Dermis microvascular lymphatic vessel endothelial cell (primary cell): ENCODE measurements at places on chromosomes 3 and 15.

DNA sequence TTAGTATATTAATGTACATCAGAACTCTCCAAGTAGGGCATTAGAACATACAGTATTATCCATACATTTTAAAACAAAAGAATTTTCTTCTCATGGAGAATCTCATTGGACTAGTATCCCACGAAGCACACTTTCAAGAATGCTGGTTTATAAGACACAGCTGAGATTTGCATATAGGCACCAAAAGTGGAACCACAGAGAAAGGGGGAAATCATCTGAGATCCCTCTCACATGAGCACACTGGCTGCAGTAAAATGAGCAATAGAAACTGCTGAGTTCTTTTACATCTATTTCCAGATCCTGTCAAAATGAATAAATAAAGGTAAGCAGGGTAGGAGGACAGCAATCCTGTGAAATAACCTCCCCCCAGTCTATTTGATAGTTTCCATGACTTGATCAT, 665.3 kb downstream of the FHIT start:
- no peak for DNase-seq

DNA sequence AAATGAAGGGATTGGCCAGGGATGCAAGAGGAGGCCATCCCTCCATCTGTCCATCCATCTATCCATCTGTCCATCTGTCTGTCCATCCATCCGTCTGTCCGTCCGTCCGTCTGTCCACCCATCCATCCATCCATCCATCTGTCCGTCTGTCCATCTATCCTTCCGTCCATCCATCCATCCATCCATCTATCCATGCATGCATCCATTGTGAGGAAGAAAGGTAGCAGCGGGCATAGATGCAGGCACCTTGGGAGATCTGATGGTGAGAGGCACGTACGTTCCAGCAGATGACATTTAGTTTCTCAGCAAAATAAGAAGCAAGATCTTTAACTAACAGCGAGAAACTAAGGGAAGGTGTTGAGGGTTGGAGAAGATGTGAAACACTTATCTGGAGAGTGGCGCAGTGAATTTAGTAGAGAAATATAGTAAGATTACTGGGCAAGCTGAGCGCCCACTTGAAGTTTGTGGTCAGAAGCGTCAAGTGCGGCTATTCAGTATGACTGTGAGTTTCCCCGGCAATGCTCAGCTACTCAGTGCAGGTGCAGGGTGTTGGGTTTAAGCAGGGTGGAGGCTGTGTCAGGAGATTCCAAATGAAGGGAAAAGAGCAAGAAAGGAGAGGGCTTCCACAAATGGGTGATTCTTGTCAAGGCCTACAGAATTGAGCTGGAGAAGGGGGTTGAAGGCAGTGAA, 22.4 kb upstream of the SRP14 start:
- DNase-seq = no peak

DNA sequence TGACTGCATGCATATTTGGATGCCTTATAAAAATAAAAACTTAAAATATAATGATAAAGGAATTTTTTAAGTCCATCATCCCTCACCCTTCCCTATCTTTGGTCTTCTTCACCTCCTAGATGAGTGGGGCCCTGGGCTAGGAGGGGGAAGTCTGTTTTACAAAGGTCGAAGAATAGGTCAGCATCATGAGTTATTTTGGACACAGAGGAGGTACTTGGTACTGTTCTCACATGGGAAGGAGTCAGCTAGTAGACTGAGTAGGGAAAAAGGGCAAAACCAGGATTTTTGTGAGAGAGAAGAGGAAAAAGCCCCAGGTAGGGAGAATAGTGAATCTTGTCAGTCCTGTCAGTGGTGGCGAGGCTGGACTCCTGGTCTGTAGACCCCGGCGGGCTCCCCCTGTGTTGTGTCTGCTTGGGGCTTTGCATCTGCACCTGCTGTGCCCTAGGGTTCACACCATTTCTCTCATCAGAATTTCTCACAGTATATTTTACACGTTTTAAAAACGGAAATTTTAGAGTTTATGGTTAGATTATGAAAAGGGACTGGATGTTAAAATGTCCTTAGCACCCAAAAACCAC, 17.2 kb downstream of the GCSAM start:
- DNase-seq = no peak

DNA sequence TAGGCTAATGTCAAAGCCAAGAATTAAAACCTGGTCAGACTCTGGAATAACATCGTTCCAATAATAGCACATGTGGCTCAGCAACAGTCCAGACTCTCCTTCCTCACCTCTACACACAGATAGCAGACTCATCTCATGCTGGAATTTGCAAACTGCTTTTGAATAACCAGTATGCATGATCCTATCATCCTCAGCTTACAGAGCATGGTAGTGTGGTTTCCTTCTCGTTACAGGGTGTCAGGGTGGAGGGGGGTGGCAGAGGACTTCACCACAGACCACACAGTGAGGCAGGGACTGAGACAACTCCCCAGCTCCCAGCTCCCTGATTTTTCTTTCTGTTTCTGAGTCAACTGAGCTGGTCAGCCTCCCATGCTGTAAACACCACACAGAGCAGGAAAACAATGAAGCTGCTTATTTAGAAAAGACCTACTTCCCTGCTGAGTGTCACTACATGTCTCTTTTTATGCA, 101.6 kb downstream of the RPL22L1 start:
- no peak for DNase-seq

DNA sequence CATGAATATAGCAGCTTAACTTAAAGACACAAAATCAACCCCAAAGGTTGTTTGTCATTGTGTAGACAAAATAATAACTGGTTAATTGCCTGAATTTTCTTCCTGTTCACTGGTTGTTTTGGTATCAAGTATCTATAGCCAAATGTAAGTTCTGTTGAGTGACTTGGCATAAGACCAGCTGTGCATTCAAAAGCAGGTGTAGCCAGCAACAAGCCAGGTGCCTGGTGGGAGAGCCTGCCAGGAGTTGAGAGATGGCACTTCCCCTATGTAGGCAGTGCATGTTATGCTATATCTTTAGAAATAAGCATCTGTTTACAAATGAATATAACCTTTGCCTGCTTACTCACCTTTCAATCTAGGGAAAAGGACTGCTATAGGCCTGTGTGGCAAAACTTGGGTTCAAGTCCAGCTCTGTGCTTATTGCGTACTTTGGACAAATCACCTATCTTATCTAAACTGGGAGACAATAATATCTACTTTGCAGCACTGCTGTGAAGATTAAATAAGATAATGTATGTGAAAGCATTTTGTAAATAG, 84.9 kb upstream of the TBL1XR1 start:
- DNase-seq = no peak

- no peak for DNase-seq
Observed at GRCh38 chr3:126119008-126119675, 35.2 kb upstream of the SLC41A3 start.

- DNase-seq = no peak
Observed at GRCh38 chr3:45132568-45133211, 13.5 kb downstream of the CDCP1 start.

- no peak for DNase-seq
Observed at GRCh38 chr3:170670504-170670903, 84.6 kb upstream of the SLC7A14 start.

- no peak for DNase-seq
Observed at GRCh38 chr3:142984255-142984654, 17.1 kb upstream of the U2SURP start.

DNA sequence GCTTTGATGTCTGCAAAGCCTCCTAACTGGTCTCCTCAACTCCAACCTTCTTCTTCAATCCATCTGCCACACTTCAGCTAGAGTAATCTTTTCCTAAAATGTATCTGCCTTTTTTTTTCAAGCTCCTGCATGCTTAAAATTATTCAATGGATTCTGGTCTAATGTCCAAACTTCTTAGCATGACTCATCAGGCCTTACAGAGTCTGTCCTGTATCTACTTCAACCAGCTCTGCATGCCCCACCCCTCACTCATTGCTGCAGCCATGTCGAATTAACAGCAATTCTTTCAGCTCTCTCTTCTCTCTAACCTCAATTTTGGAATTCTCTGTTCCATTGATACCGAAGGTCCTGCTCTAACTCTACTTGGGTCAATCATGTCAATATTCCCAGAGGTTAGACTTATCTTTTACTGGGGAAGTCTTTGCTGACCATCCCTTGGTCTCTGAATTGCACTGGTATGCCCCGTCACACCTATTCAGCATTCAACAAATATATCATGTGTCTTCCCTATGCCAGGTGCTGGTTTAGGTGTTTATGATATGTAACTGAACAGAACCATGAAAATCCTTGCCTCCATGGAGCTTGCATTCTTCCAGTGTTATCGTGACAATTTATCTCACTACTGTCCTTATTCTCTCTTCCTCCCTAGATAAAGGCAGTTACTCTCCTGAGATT, 88.5 kb upstream of the NANOGP8 start:
- DNase-seq = no peak

DNA sequence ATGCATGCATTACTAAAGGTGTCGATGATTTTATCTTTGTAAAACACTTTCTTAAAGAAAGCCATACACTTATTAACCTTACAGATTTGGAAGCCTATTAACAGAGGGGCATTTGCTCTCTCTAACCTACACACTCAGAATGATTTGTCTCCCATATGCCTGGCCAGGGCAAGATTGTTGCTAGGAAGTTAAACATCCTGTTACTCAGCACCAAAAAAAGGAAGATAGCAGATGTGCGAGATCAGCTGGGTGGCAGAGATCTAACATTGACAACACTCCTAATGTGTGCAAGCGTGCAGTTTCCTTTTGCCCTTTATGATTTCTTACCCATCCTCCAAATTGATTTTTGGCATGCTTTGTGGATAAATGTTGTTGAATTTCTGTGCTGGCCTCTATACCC, 73.9 kb upstream of the TMEM108 start:
- DNase-seq = no peak

- DNase-seq = no peak
Observed at GRCh38 chr3:71219744-71220638, 363.5 kb downstream of the FOXP1 start.
